ENCODE measurements at places on chromosomes 11 and 22. TPM values are rescaled to one million over a fixed set of nuclear protein-coding genes. Genes with fewer than 3 reads are reported as not detected.

GRCh38 chr11:60844045-60844869 is 2.3 kb downstream of the CCDC86 start:
- no peak overlapping the region for H3K27ac ChIP-seq
- peaks cover 9% of the 10 kb centered on the region for H3K36me3 ChIP-seq
- peaks cover 24% of the 10 kb centered on the region for H3K4me1 ChIP-seq

DNA sequence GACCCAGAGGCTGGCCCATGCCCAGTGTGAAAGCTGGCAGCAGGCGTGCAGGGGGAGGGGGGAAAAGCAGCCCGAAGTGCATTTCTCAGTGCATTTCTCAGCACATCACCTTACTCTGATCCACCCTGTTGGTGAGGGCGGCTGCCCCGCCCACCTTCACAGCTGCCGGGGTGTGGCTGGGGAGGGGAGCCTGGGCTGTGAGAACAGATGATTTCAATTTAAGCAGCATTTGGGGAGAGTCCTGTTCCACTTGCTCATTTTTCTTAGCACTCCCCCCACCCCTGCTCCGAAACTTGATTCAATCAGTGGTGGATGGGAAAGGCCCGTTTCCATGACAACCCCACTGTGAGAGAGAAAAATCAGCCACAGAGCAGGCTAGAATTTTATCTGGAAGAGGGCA is 84.8 kb downstream of the SNX19 start:
- H3K4me3 ChIP-seq, result no peak overlapping the region
- no peak overlapping the region for H3K27ac ChIP-seq
- DNase-seq, result peak; percentile 29
- H3K36me3 ChIP-seq, result no peaks in the 10 kb centered on the region

- H3K4me3 ChIP-seq, result no peak overlapping the region
- no peaks in the 10 kb centered on the region for H3K36me3 ChIP-seq
- H3K27me3 ChIP-seq, result no peaks in the 10 kb centered on the region
- no peaks in the 10 kb centered on the region for H3K4me1 ChIP-seq
These were observed 108.5 kb downstream of the CD44 start for GRCh38 chr11:35247428-35247827.

DNA sequence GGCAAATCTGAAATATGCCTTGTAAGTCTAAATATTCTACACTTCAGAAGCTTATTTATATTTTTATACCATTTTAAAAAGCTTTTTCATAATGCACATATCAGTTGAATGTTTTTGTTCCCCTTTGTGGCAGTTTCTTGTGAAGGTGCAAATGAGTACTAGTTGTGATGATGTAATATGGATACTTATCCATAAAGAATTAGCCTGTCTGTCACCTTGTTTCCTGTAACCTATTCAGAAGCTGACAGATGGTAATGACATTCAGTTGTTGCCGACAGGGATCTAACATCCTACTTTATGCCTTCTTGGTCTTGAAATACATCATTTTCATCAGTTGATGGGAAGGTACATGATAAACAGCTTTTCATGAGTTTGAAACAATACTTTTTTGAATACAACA is 2.9 kb downstream of the QSER1 start:
- no peak for DNase-seq
- H3K4me1 ChIP-seq, result peaks cover 28% of the 10 kb centered on the region
- H3K4me3 ChIP-seq, result no peak overlapping the region
- H3K27ac ChIP-seq, result no peak overlapping the region

The TEAD1 gene
- 70.2 TPM for total RNA-seq

Measured in PC-3 (cell line).